ENCODE measurements at places on chromosomes 7 and 10.

GRCh38 chr7:71132127-71132376 lies at the start of gene GALNT17:
Gene GALNT17, plus strand, starts transcription at chr7:71132144.
- no peak for DNase-seq

- DNase-seq = no peak
Observed at GRCh38 chr10:123166618-123167017, 12.4 kb downstream of the BUB3 start.

- peak; percentile 77 for DNase-seq
Observed at GRCh38 chr10:16828701-16829175, 11.5 kb upstream of the RSU1 start.

DNA sequence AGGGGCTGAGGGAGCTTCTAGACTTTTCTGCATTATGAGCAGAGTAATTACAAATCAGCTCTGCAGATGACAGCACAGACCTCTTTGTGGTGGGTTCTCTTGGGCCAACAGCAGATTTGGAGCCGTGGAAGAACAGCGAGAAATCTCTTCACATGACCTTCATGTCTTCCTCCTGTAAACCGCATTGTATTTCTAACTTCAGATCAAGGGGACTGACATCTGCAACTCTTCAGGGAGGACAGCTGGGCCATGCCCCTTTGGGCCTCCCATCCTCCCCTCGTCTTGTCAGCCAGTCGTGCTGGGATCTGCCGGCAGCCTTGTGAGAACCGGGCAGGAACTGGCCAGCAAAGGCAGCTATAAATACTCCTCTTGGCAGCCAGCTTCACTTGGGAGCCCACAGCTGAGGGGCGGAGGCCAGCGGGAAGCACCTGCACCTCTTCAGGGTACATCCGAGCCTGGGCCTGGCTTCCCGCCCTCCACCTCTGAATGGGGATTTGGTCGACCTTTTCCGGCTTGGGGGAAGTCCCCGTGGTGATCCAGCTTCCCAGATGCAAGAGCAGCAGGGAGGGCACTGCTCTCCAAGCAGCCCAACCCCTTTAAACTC lies 54.7 kb downstream of the STEAP1B start:
- DNase-seq = peak; percentile 75

- DNase-seq = no peak
Observed at GRCh38 chr7:154628556-154628955, 374.4 kb downstream of the PAXIP1 start.

DNA sequence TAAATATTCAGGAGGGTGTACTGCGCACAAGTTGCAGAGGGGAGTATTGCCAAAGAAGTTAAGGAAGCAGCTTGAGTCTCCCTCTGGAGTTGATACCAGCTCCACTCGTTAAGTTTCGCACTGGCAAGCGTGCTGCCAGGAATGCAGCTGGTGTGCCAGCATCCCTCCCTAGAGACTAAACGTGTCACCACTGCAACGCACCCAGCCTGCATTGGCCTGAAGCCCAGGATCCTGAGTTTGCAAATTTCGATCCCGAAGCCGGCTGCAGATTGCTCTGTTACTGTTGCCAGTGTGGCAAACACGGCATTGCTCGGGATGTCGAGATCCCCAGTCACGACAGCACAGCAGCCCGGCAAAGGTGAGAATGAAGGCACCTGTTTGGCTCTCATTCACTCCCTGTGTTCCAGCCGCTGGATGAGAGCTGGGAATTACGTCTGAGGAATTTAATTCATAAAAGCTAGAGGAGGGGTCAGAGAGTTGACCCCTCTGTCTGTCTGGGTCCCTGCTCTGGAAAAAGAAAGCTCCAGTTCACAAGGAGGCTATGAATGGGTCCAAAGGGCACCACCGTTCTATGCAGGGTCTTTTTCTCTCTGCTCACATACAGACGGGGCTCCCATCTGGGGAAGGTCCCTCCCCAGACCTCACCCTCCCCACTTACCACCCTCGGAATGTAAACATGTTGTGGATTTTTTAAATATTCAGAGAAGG lies 61.0 kb downstream of the NRP1 start:
- peak; percentile 99 for DNase-seq

- no peak for DNase-seq
Observed at GRCh38 chr7:91517201-91517785, 253.1 kb downstream of the FZD1 start.

GRCh38 chr7:111495173-111495810 lies 67.0 kb downstream of the IMMP2L start:
- no peak for DNase-seq

DNA sequence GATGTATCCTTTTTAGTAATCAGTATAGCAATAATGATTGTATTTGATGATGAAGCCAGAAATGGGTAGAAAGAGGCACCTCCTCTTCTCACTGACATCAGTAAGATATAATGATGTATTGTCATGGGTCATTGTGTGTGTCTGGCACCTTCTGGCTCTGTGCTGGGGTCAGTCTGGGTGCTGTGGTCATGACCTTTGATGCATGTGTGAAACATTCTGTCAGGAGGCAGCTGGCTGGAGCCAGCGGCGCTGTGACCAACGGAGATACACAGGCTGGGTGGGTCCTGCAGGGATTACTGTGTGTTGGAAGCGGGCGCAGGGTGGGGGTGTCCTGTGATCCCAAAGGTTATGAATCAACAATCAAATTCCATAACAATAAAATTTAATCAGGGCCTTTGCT lies 35.2 kb downstream of the EEPD1 start:
- DNase-seq = no peak

GRCh38 chr10:131641898-131642297 lies 258.9 kb upstream of the PPP2R2D start:
- DNase-seq = no peak

- DNase-seq = no peak
Observed at GRCh38 chr7:40921589-40922315, 781.1 kb downstream of the INHBA start.
